Right cardiac atrium (tissue), 5 donors: ENCODE measurements at places on chromosomes 1 and 21.

DNA sequence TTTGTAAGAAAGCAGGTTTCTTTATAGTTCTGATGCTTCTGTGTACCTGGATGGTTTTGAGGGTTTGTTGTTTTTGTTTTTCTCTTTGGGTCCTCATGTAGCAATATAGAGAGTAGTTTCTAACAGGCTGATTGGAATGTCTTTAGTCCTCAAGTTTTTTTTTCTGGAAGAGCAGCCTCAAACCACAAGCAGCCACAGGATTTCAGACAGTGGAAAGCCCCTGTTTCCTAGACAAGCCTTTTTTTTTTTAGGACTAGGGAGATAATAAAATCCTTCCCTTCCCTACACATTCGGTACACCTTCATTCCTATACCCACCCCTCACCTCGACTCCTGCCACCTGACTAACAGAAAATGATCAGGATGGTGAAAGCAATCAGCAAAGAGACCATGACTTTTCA lies 47.6 kb downstream of the ACP6 start:
- DNase-seq, result no peak

DNA sequence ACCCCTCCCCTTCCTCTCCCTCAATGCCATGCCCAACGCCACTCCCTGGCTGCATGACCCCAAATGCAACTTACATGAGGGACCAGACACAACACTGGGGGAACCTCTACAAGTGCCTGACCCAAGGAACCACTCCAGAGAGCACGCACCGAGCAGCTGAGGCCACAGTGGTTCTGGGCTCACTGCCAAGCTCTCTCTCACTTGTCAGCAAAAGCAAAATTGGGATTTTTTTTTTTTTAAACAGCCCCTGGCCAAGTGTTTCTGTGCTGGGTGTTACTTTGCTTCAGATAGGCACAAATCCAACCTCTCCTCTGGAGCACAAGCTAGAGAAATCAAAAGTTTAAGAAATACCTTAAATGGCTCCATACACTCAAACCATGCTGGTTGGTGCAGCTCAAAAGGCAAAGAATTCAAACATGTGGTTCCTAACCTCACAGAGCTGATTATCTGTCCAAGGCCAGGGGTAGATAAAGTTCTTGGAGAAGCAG lies 363.0 kb downstream of the SETD4 start:
- peak; percentile 75 for DNase-seq

- no peak for DNase-seq
Observed at GRCh38 chr1:67816095-67816475, 17.2 kb downstream of the GNG12 start.

GRCh38 chr1:14037101-14037847 lies 337.3 kb downstream of the PRDM2 start:
- DNase-seq, result no peak

- DNase-seq, result no peak
Observed at GRCh38 chr21:36461918-36462486, 17.9 kb downstream of the CLDN14 start.

DNA sequence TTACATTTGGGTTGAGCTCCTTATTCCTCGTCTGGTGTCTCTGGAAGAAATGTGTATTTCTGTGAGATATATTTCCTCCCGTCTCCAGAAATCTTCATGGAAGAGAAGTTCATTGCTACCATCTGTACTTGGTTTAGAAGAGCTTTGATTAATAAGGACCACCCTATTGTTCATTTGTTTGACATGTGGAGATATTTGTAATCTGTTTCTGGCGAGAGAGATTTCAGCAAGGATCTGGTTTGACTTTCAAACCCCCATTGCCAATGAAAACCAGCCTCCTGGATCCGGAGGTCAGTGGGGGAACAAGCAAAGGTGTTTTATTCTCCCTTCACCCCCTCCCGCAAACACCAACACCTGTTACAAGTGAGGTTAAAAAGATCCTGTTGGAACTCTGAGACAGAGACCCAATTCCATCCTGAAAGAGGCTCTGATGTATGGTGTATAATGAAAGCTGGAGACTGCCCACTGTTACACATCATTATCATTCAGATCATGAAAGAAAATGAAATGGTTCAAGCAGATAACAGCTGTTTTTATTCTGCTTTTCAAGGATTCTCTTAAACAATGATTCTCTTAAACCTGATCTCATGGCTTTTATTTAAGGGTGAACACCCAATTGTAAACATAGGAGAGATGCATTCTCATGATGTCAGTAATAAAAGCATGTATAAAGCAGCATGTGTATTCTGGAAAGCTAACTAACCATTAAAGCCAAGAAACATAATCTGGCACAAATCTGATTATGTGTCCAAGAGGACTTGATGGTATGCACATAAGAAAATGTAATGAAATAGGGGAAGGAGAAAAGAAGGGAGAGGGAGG lies 393.5 kb upstream of the ADGRL2 start:
- DNase-seq, result no peak

DNA sequence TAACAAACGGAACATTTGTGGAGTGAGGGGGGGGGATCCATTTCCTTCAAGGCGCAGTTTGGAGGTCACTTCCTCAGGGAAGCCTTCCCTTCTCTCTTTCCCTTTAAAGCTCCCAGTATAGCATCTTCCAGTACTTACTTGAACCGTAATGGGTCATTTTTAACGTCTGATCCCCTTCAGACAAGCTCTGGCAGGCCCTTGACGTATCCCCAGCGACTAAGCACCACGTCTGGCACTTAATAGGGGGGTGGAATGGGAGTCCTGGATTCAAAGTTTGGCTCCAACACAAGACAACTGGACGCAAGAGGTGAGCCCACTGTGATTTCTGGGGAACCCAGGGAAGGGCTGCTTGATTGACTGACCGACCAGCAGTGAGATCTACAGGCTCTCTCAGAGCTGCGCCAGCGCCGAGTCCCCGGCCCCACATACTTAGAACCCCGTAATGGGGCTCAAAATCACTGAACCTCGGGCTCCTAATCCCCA lies 441 bp downstream of the YARS1 start:
- DNase-seq, result no peak

GRCh38 chr21:27631471-27631870 lies 664.6 kb upstream of the ADAMTS5 start:
- no peak for DNase-seq

DNA sequence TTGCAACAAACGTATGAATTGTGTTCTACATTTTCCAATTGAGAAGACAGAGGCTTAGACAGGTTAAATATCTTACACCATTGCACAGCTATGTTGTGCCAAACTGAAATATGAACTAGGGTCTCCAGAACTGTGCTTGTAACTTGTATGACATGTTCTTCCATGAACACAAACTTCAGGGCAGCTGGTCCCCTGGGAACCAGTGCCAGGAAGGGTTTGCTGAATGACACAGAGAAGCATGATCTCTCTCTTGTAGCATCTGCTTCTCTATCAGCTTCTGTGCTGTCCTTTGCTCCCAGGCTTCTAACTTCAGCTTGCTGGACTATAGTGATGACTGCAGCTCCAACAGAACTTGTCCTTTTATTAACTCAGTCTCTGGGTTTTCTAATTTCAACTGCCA lies 385.5 kb downstream of the SIPA1L2 start:
- no peak for DNase-seq

- DNase-seq, result no peak
Observed at GRCh38 chr1:94326329-94326728, 88.9 kb upstream of the ARHGAP29 start.

DNA sequence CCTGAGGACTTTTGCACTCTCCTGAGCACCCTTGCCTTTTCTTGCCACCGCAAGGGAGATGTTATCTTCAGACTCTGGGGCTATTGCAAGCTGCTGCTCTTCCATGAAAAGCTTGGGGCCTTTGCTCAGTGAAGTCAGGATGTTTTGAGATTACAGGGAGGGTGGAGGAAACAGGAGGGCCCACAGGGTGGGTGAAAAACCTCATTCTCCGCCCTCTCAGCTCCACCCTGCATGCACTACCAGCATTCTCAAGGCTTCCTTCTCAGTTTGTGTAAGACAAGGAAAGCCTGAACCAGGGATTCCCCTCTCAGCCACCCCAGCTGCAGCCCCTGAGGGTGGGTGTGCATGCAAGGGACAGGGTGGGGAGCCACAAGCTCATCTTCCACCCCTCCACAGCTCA lies 25.8 kb upstream of the ZNF648 start:
- no peak for DNase-seq

DNA sequence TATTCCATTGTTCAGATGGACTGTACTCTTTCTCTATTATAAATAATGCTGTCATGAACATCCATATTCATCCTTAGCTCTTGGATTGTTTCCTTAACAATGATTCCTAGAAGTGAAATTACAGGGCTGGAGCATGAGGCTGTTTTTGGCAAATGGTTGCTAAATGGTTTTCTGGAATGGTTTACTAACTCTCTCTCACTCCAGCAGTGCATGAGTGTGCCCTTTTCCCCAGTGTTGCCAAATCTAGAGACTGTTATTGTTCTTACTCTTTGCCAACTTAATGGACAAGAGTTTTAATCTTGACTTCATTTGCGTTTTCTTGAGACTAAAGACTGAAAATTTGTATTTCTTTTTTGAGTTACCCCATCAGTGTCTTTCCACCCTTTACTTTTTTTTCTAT lies 113.0 kb downstream of the PAPPA2 start:
- DNase-seq, result no peak

DNA sequence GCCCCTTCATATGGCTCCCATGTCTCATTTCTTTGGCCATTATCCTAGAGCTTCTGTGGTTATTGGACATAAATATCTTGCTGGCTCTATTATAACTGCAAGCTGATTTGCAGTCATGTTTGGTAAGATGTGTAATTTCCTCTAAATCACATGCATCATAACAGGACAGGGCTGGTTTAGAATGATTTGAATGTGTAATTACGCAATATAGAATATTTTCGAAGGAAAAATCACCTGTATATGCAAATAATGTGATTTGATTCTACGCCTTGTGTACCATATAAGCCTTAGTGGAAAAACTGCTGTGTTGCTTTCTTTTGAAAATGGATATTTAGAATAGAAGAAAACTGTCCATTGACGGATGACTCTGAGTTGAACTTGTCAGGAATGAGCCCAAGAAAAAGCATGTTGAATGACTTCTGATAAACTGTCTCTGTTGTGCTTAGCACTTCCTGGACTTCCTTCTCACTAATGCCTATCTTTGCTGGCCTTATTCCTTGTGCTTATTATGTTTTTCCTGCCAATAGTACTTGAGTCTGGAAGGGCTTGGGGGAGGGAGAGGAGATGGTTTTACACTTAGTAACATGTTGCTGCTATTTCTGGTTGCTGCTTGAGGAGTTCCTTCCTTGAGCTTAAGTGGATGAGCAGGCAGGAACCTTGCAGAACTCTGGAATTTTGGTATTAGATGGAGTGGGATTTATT lies 6.5 kb downstream of the CACHD1 start:
- no peak for DNase-seq

GRCh38 chr1:92755541-92756461 lies 29.1 kb downstream of the EVI5 start:
- peak; percentile 91 for DNase-seq

GRCh38 chr1:153536671-153537375 lies 1.0 kb upstream of the S100A6 start:
- DNase-seq, result no peak

DNA sequence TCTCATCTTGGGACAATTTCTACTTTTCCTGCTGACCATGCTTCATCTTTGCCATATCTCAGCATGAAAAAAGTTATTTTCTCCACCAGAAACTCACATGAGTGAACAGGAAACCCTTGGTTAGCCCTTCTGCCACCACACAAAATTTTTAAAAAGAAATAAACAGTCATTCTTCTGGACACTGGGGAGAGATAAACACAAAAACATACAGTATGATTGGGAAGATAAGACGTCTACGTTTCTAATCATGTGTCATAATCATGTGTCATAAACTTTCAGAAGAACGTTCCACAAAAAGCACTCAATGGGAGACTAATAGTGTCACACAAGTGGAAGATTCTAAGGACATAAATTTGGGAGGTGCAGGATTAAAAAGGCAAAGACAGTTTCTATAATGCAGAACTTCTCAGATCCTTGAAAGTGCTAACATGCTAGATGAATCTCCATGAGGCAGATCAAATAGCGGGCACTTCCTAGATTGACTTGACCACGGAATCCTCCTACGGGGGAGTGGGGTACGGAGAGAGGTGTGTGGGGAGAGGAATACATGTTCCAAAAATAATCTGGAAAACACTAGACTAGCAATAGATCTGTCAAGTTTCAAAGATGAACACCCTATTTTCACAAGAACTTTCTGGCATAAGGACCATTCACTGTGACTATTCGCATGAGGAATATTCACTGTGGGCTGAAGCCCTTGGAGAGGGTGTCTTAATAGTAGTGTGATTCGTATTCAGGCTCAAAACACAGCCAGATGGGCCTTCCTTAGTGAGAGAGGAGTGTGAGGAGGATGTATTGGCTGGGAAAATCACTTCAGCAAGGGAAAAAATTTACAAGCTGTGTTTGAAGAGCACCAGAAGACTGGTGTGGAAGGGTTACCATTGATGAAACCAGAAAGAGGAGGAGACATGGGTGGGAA lies 206.7 kb downstream of the SETD4 start:
- no peak for DNase-seq

- no peak for DNase-seq
Observed at GRCh38 chr1:26538480-26539412, 9.2 kb downstream of the RPS6KA1 start.

DNA sequence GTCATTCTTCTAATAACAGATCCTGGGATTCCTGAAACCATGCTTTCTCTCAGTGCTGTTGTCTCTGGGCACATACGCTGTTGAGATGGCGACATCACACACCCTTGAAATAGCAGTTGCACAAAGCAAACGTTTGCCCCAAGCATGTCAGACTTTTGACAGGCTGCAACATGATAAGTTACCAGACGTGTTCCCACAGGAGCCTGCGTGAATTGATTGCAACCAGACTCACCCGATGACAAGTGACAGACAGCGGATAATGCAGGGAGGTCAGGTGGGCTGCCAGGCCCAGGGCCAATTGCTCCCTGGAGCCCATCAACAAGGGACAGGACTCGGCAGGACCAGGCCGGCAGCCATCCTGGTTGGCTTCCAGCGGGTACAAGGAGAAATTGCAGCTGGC lies 310.9 kb downstream of the SIPA1L2 start:
- DNase-seq, result peak; percentile 78

DNA sequence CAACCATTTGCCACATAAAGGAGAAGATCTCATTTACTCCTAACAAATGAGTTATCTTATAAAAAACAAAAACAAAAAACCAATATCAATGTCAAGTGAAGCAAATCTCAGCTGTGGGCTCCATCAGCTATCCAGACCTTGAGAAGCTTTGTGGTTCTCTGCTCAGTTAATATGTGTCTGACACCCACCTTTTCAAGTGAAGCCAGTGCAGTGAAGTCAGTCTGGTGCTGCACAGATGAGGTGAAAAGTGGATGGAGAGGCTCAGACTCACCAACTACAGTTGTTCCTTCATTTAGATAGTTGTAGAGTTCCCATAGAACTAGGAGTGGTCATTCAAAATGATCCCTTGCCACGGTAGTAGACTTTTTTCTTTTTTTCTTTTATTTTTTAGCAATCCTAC lies 106.8 kb downstream of the NTNG1 start:
- DNase-seq, result no peak

GRCh38 chr1:191752342-191752741 lies 405.9 kb upstream of the RGS18 start:
- DNase-seq, result no peak

DNA sequence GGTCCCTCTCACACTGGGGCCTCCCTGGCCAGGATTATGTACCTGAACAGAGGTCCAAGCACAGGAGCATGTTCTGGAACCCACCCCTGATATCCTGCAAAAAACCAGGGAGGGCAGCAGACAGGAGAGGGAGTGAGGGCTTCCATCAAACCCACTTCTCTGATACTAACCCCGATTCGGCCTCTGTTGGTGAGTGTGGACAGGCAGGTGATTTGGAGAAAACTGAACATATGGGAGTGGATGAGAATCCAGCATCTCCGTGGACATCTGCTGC lies 215.3 kb downstream of the MATN1 start:
- no peak for DNase-seq
